ENCODE measurements at places on chromosomes 3 and 15.

- DNase-seq, result no peak
These were observed 11.6 kb upstream of the SEC61A1 start for GRCh38 chr3:128040660-128041059.

GRCh38 chr3:61110576-61110975 is 140.7 kb downstream of the FHIT start:
- DNase-seq, result peak; percentile 28

GRCh38 chr3:13530241-13531009 is 18.5 kb upstream of the FBLN2 start:
- DNase-seq, result no peak

GRCh38 chr3:190695994-190696393 is 166.5 kb downstream of the GMNC start:
- no peak for DNase-seq

GRCh38 chr3:122295266-122296062 is 29.6 kb upstream of the CSTA start:
- no peak for DNase-seq

- no peak for DNase-seq
These were observed 39.8 kb downstream of the EOGT start for GRCh38 chr3:68973639-68974038.

DNA sequence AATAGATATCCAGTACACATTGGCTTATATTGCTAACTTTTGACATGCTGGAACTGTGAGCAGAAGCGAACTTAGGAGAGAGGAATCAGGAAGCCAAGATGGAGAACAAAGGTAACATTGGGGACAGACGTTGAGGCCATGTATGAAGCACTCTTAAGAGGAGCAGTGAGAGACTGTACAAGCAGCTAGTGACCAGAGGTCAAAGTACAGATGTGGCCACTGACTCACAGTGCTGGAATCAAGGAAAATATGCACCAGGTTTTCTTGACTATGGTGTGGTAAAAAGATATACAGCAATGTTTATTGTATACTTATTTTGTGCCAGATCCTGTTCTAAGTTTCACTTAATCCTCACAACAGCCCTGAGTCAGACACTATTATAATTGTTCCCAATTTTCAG is 2.0 kb upstream of the IL20RB start:
- DNase-seq, result no peak

GRCh38 chr15:81784751-81785150 is 261.1 kb downstream of the MEX3B start:
- no peak for DNase-seq

DNA sequence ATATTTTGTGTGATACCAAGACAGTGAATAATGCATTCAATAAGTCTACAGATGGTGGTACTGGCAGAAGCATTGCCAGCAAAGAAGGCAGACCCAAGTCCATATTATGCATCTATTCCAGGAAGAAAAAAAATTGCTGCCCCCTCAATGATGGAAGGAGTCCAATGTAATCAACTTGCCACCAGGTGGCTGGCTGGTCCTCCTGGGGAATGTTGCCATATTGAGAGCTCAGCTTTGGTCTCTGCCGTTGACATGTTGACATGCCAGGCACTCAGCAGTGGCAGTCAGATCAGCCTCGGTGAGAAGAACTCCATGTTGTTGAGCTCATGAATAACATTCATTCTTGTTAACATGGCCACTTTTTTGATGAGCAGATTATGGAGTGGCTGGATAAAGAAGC is 298.5 kb downstream of the IGSF11 start:
- DNase-seq, result no peak

DNA sequence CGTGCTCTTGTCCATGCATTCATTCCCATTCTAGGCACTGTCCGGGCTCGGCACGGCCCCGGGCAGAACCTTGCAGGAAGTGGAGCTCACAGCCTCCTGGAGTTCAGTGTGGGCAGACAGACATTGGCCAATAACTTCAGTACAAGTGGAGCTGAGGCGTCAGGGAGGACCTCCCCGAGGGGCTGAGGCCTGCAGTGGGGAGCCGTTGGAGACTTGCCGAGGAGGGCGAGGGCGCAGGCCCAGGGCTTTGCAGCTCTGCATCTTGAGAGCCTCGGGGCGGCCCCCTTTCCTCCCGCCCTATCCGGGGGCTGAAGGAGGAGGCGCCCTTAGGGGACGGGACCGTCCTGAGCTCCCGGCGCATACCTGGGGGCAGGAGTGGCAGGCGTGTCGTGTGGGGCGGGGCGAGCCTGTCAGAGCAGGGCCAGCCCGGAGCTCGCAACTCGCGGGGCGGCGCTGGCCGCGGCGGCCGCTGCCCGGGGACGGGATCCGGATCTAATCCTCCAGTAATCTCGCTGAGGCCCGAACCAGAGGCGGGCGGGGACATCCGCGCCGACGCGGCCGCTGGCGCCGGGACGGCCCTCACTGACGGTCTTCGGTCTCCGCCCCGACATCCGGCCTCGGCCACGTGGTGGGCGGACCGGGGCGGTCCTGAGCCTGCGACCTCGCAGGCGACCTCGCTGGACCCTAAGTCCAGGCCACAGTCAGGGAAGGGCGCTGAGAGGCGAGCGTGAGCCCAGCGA is at the start of gene ACY1:
TSS of gene ACY1 (plus strand) at position 698 of the 740 bp plus-strand sequence. CDS start 530 bp downstream, outside the sequence.
- peak; percentile 43 for DNase-seq

GRCh38 chr3:57556459-57557084 is 498 bp downstream of the PDE12 start:
- DNase-seq, result no peak
